ENCODE measurements at places on chromosomes 12 and 14.

- no peak for DNase-seq
Measured at GRCh38 chr12:121796855-121797751, 3.6 kb upstream of the RHOF start.

GRCh38 chr14:34107441-34107840 lies 156.6 kb upstream of the EGLN3 start:
- DNase-seq: no peak

DNA sequence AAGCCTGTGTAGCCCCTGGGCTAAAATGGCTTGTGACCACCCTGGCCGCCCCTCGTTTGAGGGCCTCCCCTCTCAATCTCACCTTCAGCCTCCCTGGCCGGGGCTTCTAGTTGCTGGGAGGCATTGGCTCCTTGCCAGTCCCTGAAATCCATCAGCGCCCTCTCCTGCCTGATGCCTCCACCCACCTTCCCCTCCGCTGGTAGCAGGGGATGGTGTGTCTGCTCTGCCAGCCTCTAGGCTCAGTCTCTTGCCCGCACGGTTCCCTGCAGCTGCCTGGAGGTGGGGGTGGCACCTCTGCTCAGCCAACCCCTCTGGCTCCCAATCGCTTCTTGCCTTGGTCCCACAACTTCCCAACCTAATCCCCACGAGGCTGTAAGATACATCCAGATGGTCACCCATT lies 167.9 kb downstream of the PHETA1 start:
- DNase-seq: no peak

DNA sequence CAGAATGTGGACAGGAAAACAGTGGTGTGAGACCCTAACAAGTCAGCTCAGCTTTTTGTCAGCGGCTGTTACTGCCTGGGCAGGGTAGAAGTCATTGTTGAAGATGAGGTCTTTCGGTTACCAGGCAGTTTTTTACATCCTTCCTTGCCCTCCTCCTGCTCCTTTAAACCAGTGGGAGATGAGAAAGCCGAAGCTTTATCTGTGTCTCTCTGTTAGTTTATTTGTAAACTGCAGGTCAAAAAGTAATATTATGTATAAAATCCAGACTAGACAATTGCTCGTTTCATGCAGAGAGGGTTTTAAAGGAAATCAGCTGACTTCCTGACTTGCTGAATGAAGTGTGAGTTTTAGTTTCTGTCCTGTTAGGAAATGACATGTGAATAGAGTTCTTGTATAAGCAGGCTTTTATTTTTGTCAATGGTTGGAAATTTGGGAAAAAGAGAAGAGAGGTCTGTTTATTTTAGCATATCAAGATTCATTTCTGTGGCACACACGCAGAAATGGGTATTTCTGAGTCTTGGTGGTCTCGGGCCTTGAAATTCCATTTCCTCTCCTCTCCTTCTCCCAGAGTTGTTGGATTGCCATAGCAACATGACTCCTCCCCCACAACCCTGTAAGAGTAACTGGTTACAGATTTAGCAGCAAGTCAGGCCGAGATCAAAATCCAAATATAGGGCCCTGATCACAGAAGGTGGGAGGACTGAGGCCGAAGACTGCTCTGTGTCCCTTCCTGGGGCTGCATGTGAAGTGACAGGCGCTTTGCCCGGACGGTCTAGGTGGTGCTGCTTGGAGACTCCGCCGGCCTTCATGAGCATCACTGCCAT lies 60.8 kb downstream of the SAMD4A start:
- peak; percentile 11 for DNase-seq

- no peak for DNase-seq
Measured at GRCh38 chr12:44157359-44157758, 321.5 kb downstream of the TMEM117 start.

GRCh38 chr12:41188058-41188840 lies at the start of gene PDZRN4:
TSS of gene PDZRN4 (plus strand) at chr12:41188320.
- DNase-seq: no peak

GRCh38 chr12:56993346-56993745 lies 13.0 kb downstream of the ZBTB39 start:
- DNase-seq: no peak

DNA sequence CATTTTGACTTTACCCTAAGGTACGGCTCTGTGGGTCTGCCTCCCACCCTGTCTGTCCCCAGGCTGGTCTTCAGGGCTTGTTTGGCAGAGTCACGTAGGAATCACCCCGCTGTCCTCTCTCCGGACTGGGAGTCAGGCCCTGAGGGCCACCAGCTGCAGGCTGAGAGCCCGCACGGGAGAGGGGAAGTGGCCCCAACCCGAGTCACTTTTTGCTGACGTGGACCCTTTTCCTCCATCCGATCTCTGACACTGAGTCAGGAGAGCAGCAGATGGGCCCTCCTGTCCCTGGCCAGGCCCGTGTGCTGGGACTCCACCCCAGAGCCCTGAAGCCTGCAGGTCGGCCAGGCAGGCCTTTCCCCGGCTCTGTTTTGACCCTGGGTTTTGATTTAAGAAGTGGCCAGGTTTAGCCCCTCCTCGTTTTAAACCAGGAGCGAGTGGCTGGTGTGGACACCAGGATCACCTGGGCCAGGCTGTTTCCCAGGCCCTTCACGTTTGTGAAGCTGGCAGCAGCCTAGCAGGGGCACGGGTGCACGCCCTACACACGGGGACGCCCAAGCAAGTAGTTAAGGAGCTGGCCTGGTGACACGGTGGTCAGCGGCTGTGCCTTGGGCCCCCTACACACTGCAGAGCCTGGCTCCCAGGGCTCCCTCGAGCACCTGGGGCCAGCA lies 12.5 kb upstream of the TEX22 start:
- DNase-seq: no peak

GRCh38 chr12:11855983-11856374 lies 206.5 kb downstream of the ETV6 start:
- DNase-seq: no peak

DNA sequence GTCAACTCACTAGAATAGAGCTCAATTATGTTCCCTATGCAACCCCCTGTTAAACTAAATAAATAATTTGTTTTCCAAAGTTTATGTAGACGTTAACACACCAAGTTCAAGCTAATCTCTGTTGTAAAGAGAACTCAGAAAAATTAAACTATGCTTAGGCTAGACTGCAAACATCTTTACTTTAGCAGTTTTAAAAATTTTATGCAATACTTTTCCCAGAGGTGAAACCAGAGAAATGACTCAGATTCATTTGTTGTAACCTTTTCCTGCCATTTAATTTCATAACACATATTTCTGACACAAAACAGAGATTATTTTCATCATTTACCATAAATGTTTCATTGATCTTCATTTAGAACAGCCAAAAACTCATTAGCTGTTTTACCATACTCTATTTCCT lies 27.4 kb downstream of the ABCC9 start:
- DNase-seq: no peak

DNA sequence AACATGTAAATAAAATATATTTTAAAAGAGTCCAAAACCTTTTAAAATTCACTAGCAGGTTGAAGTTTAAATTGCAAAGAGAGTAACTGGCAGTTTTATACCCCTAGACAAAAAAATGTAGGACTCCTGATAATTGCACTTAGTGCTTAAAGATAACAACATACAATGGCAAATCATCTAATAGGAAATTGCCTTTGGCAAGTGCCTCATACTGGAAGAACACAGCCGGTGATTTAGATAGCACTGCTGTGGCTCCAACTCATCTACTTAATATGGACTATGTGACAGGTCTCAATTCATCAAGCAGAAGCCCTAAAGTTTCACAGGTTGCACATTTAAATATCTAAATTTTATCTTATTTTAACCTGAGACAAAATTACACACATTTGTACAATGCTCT lies 13.4 kb downstream of the C12orf50 start:
- DNase-seq: no peak

DNA sequence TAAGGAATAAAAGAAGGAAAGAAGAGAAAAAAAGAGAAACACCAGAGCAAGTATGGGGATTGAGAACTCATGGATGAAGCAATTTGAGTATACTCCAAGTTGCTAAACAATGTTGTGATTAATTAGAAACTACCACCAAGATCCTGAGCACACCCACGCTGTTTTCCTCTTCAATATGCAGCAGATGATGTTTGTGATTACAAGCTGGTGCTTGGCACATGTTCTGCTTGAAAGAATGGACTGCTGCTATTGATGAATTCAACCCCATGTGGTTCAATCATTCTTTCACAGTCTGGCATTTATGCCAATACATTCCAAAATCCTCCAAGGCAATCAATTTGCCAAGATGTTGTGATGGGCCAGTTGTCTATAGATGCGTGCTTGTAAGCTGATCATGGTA lies 146.8 kb downstream of the SLC2A13 start:
- no peak for DNase-seq

GRCh38 chr14:89617481-89618329 lies 200.7 kb upstream of the FOXN3 start:
- peak; percentile 7 for DNase-seq

DNA sequence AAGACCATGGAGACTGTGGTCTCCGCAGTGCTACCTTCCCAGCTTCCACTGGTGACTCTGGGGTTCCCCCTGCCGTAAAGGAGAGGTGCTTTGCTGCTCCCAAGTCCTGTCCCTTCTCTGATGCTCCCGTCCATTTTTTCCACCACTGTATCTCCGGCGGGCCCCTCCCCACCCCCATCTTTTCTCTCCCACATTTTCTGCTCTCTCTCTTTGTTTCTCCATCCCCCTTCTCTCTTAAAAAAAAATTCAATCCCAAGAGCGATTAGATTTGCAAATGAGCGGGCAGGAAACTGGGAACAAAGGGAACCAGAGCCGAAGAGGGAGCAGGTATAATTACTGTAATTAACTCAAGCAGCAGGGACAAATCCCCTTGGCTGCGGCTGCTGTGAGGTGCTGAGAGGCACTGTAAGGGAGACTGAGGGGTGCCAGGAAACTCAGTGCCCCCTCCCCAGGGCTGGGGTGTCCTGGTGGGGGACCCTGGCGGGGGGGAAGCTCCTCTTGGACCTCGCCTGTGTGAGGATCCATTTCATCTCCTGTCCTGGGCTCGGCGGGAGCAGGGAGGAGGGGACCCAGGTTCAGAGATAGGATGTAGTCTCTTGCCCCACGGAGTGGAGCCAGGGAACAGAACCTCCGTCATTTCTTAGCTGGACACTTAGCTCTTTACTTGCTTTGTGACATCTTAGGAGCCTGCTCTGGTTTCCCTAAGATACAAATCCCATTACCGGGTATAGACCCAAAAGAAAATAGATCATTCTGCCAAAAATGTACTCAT lies 140.4 kb upstream of the NRXN3 start:
- no peak for DNase-seq

DNA sequence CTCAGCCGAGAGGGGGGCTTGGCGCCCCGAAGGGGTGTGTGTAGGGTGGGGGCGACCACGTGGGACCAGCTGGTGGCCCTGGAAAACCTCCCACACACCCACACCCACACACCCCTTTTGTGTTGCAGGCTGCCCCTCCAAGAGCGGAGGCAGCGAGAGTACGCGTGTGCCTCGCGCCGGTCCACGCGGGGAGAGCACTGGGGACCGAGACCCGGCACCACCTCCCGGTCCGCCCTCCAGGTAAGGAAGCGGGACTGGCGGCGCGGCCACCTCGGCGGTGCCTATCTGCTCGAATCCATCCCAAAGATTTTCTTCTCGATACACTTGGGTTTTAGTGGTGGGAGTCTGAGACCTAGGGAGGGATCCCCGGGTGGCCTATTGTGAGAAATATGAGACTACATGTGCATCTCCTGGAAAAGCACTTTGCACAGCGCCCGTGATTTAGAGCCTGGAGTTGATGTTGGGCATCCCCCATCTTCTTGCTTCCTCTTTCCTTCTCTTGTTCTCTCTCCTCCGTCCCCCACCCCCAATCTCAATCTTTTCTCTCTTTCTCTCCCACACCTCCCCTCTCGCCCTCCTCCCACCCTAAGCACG lies 393 bp downstream of the SYT1 start:
- no peak for DNase-seq

DNA sequence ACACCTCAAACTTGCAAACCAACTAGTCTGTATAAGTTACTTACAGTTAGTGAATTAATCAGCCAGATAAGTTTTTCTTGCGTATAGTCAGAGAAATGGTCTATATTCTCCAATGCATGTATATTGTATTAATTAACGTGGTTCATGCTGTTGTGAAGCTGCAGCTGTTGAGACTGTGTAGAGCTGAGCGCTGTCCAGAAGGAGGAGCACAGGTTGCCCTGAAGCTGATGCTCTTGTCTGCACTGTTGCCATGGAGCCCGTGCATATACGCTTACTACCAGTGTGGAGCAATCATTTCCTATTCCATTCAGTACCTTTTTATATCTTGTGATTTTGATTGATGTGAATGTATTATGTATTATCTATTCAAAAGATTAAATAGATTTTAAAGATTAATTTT lies 74.3 kb upstream of the ARID2 start:
- DNase-seq: peak; percentile 15

GRCh38 chr12:102029141-102029540 lies 32.6 kb downstream of the WASHC3 start:
- DNase-seq: no peak

- no peak for DNase-seq
Measured at GRCh38 chr12:19588951-19589350, 149.7 kb downstream of the AEBP2 start.

DNA sequence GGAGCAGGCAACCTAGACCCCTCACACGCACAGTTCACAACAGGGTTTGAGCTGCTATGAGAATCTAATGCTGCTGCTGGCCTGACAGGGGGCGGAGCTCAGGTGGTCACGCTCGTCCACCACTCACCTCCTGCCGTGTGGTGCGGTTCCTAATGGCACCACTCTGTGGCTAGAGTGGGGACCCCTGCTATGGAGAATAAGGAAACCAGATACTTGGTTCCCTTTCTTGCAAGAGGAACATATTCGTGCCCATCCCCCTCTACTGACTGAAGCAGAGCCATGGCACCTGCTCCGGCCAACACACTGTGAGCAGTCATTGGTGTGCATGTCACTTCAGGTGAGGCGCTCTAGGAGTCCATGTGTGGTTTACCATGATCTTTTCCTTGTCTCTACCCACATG lies 30.4 kb upstream of the RIMBP2 start:
- DNase-seq: no peak

DNA sequence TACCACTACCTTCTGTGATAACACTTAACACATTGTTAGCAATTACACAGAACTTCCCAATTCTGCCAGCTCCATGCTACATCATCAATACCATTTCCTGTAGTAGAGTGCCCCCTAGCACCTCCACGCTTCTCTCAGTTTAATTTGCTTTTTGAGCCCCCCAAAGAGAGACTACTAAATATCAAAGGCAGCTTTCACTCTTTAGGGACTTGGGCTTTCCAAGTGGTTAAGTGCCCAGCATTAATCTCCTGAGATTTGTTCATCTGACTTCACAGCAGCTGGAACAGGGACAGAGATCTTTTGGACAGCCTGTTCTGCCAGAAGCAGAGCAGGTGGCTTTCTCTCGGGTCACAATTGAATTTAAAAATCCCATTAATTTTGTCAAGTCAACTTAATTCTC lies 954.9 kb downstream of the DIO2 start:
- DNase-seq: no peak
